Activated CD4-positive, alpha-beta T cell treated with anti-CD3 and anti-CD28 coated beads, Interleukin-2, amount 50 U/mL, for 48 hours (primary cell): ENCODE measurements at places on chromosomes 4 and X.

DNA sequence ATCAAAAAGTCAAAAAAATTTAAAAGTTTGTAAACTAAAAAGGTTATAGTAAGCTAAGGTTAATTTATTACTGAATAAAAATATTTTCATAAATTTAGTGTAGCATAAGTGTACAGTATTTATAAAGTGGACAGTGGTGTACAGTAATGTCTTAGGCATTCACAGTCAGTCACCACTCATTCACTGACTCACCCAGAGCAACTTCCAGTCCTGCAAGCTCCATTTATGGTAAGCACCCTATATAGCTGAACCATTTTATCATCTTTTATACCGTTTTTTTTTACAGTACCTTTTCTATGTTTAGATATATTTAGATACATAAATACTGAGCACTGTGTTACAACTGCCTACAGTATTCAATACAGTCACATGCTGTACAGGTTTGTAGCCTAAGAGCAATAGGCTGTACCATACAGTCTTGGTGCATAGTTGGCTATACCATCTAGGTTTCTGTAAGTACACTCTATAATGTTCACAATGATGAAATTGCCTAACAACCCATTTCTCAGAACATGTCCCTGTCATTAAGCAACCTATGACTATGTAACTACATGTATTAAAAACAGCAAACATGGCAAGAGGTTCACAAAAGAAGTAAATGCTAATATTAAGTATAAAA lies 18.6 kb downstream of the ACSL4 start:
- no peak for DNase-seq

GRCh38 chrX:11111037-11111851 lies at the start of gene HCCS:
Gene HCCS, plus strand, starts transcription at chrX:11111332. Its CDS starts 729 bp downstream, at chrX:11112061.
- DNase-seq = peak; percentile 80

- DNase-seq = no peak
Observed at GRCh38 chr4:57191523-57192034, 81.4 kb upstream of the IGFBP7 start.

GRCh38 chr4:176377780-176378179 lies 58.0 kb downstream of the SPCS3 start:
- no peak for DNase-seq

- no peak for DNase-seq
Observed at GRCh38 chr4:146545102-146545501, 23.4 kb upstream of the SLC10A7 start.

DNA sequence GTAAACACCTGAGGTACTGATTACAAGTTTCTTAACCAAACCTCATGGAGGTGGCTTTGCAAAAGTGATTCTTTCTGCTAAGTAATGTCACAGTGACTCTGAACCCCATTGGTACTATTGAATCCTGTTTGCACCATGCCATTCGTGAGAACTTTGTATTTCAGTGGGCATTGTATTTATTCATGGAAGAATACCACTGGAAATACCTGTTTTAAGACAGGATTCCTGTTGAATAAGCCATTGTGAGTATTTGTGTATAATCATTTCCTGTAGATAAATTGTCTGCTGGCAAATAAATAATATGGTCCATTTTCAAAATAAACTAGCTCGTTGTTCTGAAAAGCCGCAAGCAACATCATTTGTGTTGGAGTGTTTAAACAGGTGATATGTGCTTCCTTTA lies 136.4 kb upstream of the GUCY1A1 start:
- DNase-seq = no peak

DNA sequence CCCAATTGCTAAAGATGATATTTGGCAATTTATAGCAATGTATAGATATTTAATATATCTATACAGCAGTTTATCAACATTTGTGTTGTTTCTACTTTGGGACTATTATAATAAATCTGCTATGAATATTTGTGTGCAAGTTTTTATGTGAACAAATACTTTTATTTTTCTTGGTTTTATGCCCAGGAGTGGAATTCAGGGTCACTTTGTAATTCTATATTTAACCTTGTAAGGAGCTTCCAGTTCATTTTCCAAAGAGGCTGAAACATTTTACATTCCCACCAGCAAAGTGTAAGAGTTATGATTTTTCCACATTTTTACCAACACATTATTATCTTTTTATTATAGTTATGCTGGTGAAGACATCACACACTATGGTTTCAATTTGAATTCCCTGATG lies 801.3 kb downstream of the PCDH18 start:
- DNase-seq = no peak

- DNase-seq = no peak
Observed at GRCh38 chr4:157221426-157221894, 932 bp downstream of the GRIA2 start.

GRCh38 chrX:10064736-10065135 lies 92.0 kb upstream of the CLCN4 start:
- no peak for DNase-seq

DNA sequence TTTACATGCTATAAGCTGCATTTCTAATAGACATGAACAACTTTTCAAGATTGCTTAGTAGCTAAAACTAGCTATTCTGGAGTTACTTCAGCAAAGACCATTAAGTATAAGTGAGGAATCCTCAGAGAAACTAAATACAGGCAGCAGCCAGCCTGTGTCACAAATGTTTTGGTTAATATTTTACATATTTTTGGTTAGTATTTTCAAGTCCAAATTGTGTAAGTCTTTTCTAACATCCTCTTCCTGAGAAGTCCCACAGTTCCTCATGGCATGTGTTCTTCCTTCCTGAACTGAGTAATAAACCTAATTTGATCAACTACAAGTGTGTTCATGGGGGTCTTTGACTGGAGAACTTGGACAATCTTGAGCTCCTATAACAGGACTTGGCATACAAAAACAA lies 42.4 kb upstream of the MCF2 start:
- DNase-seq = no peak

DNA sequence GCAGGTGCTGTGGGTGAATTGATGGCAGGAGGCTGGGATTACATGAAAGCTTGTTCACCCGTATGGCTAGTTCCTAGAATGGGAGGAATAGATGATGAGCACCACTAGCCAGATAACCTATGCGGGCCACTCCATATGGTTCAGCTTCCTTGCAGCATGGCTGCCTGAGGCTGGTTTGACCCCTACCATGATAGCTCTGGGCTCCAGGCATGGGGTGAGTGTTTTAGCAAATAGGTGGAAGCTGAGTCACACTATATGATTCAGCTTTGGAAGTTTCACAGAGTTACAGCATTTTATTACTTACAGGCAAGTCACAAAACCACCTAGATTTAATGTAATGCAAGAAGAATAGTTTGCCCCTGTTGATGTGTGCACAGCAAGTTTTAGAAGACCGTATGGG lies 603.2 kb downstream of the STIM2 start:
- no peak for DNase-seq

DNA sequence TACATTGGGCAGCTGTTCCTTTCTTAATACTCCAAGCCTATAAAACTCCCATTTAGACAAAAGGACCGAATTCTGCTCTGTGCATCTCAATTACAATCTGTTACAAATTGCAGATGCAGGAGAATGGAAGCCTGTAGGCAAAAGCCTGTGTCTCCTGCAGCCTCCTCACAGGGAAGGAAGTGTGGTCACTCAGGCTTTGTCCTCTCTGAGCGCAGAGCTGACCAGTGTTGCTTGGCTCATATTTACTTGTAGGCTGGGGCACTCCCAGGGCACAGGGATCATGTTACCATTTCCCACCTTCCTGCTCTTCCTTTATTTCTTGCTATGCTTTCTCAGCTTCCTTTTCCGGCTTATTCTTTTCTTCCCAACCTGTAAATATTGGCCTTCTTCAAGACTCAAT lies 15.7 kb downstream of the SUPT20HL2 start:
- DNase-seq = no peak

DNA sequence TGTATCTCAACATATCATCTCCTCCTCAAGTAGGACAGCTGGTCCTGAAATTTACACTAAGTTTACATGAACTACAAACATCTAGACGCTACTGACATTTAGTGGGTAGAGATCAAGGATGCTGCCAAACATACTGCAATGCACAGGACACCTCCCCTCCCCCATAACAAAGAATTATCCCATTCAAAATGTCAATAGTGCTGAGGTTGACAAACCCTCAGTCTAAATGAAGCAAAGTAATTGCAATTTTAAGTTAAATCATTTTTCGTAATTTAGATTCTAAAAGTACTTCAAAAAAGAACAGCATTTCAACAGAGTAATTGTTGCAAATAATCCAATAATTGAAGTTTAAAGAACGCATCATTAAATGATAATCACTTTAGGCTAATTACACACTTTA lies 1.2 kb downstream of the PRMT9 start:
- DNase-seq = no peak

DNA sequence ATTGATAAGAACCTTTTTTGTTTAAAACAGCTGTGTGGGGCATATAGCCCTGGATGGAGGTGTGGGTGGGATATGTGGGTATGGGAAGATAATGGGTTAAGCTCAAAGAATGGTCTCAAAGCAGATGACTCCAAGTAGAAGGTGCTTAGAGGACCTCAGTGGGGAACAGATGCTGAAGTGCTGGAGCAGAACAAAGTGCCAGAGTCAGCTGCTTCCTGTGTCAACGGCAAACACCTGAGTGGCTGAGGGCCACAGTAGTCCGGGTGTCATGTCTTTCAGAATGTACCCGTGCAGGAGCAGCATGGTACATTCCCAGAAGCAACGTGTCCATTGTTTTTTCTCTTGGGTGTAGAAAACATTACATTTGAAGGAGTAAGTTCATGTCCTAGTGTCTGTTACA lies 210.6 kb downstream of the CCNG2 start:
- DNase-seq = no peak

DNA sequence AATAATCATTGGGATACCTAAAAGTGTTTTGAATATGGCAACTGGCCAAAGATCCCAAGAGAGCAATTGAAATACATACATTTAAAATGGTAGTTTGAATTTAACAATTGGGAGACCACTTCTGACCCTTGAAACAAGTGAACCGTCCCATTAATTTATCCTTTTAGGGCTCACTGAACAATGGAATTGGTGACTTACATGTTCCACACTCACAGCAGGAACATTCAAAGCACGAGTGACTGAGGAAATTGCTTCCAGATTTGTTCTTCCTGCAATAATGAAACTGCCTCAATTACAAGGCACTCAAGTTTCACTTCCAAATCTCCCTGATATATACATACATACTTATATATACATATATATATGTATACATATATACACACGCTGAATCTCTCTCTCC lies 20.6 kb downstream of the SLC39A8 start:
- DNase-seq = no peak

- no peak for DNase-seq
Observed at GRCh38 chr4:132218406-132218805, 930.7 kb upstream of the PCDH10 start.

GRCh38 chrX:34218063-34218462 lies 85.9 kb upstream of the FAM47A start:
- no peak for DNase-seq

GRCh38 chrX:101210630-101211029 lies 9.0 kb upstream of the DRP2 start:
- DNase-seq = no peak

DNA sequence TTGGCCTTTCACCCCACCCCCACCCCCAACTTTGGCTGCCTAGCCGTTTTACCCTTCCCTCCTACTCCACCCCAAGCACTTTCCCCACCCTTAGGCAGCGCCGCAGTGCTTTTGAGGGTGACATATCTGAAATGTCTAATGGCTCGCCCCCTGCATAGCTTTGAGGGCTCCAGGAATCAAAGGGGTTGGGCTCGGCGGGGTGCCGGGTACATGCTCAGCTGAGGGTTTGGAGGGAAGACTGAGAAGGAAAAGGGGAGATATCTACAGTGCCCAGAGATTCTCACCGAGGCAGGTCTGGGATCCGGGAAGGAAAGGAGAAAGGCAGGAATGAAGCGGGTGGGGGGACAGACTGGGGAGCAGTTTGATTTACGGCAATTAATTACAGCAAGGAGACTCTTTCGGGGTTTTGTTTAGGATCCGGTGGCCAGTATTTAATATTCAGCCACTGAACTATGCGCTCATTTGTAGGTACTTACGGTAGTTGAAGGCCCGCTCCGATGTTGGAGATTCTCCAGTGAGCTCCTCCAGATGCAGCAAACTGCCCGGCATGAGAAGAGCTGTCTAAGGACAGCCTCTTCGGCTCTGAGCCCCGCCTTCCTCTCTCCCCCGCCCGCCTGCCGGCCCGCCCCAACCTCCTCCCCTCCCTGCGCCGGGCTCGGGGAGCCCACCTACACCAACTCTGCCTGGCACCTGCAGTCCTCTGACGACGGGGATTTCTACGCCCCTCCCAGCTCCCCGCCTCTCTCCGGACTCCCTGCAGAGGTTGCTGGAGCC lies at the start of gene IGSF1:
Gene IGSF1, minus strand, starts transcription at position 569 of the 774 bp plus-strand sequence. CDS start 2,632 bp downstream, outside the sequence.
- no peak for DNase-seq

DNA sequence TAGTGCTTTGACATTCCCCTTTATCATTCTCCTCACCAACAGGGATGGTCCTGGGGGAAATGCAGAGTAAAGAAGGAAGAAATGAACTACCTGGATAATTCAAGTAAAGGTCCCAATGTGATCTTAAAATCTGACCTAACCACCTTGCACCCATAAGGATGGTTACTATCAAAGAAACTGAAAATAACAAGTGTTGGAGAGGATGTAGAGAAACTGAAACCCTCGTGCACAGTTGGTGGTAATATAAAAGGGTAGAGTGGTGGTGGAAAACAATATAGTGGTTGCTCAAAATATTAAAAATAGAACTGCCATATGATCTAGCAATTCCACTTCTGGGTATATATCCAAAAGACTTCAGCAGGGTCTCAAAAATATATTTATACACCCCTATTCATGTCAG lies 298.6 kb upstream of the PPARGC1A start:
- DNase-seq = no peak

DNA sequence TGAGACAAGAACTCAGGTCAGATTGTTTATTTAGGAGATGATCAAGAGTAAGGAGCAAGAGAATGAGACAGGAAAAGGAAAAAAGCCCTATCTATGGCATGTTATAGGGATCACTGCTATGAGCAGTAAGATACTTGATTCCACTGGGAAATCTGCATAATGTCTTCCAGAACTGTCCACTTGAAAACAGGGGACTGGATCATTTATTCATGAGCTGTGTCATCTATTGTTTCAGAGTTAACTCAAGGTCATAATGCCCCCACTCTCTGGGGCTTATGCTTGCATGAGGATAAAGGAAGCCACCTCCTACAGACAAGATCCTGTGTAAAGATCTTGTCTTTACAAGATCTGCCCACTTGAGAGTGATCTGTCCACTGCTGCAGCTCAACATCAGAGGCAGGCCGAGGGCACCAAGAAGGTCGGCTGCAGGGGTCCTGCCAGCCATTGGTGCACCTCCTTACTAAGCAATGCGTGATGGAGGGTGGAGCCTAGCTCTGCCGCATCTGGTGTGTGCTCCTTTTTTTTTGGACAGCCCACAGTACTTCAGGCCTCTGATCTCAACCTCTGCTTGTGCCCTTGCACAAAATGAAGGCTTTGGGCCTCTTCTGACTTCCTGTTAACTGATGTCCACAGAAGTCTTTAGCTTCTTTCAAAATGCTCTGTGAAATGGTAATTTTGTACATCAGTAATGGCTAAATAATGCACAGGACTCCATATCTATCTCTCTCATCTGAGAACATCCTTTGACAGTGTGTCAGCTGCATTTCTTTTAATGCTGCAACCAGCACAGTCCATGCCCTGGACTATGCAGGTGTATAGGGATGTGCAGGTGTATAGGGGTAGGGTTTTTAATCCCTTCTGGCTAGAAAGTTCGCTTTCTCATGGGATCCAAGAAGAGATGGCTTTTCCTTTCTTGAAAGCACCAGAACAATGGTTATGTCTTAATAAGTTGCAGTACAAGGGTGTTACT lies 95.9 kb upstream of the TRPC3 start:
- no peak for DNase-seq
